Fibroblast of skin of left quadriceps (primary cell): ENCODE measurements at places on chromosomes 13 and 19.
A peak's percentile ranks its signal among the peaks of the same experiment; 100 is the strongest.

DNA sequence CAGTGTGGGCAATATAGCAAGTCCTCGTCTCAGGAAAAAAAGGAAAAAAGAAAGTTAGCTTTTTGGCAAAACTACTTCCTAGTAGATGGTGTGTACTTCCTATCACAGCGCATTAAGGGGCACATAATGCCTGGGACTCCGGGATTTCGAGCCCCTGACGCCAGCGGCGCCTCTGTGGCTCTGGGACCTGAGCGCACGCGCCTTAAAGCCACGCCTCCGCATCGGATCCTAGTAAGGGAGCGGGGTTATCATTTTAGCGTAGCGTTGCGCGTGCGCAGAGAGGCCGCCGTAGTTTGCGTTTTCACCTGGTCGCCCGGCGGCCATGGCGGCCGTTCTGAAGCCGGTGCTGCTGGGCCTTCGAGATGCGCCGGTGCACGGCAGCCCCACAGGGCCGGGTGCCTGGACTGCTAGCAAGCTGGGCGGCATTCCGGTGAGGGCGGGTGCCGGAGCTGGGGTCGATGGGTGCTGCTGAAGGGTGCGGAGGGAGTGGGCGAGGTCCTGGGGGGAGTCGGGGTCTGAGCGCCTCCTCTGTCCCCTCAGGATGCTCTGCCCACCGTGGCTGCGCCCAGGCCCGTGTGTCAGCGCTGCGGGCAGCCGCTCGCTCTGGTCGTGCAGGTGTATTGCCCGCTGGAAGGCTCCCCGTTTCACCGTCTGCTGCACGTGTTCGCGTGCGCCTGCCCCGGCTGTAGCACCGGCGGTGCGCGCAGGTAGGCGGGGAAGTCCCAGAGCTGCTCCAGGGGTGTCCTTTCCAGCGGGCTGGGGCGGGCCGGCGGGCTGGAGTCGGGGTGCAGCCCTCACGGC lies at the start of gene PDCD2L:
TSS of gene PDCD2L (plus strand) at position 291 of the 801 bp plus-strand sequence. CDS start at position 323, 32 bp downstream.
- DNase-seq: peak; percentile 73

DNA sequence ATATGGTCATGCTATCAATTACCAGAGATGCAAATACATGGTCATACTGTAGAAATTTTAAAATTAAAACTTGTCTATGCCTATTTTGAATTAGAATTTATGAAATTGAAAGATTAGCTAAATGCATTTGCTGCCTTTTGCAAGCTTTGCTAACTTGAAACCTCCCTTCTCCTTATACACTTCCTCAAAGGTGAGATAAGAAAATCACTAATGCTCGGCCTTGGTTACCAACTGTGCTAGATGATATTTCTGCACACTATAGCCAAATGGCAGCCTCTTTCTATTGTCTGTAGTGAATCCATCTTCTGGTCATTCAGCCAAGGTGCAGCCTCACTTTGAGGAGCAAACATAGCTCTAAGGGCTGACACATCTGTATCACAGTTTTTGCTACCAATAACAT lies 31.1 kb upstream of the MYCBP2 start:
- no peak for DNase-seq

GRCh38 chr19:23932878-23933277 lies 18.2 kb downstream of the ZNF726 start:
- no peak for DNase-seq

GRCh38 chr13:85533911-85534310 lies 265.3 kb downstream of the SLITRK6 start:
- no peak for DNase-seq

- DNase-seq: no peak
These were observed 10.6 kb upstream of the SOX1 start for GRCh38 chr13:112056284-112056727.

DNA sequence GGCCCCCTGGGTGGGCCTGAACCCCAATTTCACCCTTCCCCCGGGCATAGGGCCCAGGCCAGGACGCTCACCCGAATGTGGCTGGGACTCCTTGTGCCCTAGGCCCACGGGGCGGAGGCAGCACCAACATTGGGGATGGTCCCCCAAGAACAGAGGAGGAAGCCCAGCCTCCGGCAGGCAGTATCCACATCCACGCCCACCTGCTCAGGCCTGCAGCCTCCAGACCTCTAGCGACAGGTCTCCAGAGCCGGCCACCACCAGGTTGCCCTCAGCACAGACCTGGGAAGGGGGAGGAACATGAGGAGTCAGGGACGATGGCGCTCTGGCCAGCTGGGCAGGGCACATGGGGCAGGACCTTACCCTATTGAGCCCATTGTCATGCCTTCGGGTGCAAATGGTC lies 1.2 kb downstream of the GNG14 start:
- DNase-seq: no peak

GRCh38 chr13:103036268-103036667 lies 29.9 kb downstream of the SLC10A2 start:
- DNase-seq: no peak

- no peak for DNase-seq
These were observed 1.8 kb downstream of the A1BG start for GRCh38 chr19:58351558-58351878.

DNA sequence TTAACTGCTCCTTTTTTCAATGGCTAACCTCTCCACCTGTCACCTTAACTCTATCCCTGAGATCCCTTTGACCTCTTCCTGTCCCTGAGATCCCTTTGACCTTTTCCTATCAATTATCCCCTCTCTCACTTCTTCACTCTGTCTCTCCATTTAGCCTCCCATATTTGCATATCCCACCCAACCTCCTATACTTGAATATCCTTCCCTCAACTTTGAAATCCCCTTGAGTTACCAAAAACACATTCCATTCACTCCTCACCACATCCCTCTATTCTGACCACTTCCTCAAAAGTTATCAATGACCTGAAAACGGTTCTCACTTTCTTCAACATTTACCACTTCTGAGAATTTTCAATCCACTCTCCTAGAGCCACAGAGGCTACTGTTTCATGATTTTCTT lies 3.0 kb downstream of the MYCBP2 start:
- no peak for DNase-seq

- no peak for DNase-seq
These were observed 112.5 kb downstream of the KLF5 start for GRCh38 chr13:73171271-73171682.

- DNase-seq: no peak
These were observed 38.9 kb downstream of the ALOX5AP start for GRCh38 chr13:30774214-30774730.

GRCh38 chr13:112820318-112820717 lies 130.5 kb downstream of the ATP11A start:
- no peak for DNase-seq

GRCh38 chr19:38284422-38284821 lies 19.6 kb upstream of the C19orf33 start:
- no peak for DNase-seq

DNA sequence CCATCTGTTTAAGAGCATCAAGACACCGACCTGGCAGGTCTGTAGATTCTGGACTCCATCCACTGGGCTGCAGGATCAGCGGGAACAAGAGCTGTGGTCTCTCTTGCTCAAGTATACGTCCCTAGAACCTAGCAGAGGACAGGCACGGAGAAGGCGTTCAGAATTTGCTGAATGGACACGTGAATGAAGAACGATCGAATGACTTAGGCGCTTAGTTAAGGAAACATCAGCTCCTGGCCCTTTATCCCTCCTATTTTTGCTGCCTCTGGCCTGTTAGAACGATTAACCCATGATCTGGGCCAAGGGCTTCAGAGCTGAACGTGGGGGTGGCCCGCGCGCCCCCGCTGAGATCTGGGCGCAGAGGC lies 953 bp downstream of the DZIP1 start:
- DNase-seq: no peak
